NCI-H2029 (cell line): ENCODE measurements at places on chromosomes 5 and 9.

DNA sequence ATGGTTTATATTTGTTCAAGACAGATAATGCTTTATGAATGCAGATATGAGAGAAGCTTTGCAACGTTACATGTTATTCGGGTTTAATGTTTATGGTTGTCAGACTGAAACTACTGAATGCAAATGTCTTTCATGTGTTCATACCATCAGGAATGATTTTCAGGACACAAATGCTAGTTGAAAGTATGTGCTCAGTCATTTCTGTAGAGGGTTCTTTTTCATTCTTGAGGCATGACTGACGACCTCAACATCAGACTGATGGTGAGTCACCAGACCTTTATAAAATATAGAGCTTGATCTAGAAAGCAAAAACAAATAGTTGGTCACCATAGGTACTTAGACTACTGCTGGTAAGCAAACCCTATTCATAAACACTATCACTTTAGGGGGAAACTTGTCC is 287.3 kb upstream of the NUDT12 start:
- DNase-seq = no peak

- no peak for DNase-seq
Measured at GRCh38 chr9:108515856-108516255, 339.9 kb downstream of the ACTL7B start.

DNA sequence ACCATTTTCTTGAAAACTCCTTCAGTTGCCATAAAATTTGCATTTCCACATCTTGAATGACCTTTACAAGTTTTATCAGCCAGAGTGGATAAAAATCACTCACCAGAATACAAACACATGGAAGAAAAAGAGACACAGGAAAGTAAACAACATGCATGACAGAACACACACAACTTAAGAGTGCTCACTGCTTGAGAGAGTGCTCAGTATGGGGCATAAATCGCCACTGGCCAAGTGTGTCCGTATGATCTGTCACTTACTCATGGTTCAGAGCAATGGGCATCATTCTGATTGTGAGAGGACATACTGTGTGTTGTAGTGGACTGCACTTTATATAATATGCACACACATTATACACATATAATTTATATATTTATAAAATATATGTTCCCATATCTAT is 155.6 kb upstream of the NTRK2 start:
- no peak for DNase-seq

DNA sequence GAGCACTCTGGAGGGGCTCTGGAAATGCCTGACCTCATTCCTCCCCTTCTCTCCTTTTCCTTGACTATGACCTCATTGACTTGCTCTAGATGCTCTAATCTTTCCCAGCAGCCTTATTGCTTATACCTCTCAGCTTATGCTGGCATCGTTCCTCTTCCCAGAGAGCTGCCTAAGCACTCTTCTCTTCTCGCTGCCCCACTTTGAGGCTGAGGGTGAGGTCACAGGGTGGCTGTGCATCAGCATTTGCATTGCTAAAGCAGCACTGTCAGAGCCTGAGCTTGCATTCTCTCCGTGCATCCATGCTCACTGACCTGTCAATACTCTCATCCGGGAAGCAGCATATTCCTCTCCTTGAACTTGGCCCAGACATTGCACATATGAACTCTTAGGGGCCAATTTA is 96.4 kb upstream of the NTRK2 start:
- no peak for DNase-seq

DNA sequence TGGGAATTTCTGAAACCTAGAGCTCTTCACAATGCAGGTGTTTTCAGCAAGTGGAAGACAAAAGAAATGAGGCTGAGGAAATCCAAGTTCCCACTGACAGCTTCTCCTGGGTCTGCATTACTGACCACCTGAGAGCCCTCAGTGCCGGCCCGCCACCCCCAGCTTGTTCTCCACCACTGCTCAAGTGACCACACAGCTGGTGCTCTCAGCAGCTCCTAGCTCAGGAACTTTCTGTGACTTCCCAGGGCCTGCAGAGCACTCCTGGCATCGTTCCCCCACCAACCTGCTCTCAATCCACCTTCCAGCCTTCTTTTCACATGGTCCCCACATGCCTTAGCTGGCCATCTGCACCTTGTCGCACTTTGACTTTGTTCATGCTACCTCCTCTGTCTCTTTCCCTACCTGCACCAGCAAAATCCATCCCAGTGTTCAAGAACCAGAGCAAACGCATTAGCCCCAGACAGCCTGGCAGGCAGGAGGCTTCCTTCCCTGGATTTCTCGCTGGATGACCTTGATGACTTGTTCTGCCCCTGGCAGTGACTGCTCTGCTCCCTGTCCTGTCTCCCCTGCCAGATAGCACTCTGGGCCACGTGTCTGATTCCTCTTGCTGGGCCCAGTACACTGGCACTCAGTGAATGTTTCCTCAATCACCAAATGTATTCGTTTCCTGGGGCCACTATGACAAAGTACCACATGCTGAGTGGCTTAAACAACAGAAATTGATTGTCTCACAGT is 35.1 kb upstream of the NANS start:
- DNase-seq = no peak

GRCh38 chr5:101904736-101905135 is 391.3 kb downstream of the SLCO4C1 start:
- no peak for DNase-seq

DNA sequence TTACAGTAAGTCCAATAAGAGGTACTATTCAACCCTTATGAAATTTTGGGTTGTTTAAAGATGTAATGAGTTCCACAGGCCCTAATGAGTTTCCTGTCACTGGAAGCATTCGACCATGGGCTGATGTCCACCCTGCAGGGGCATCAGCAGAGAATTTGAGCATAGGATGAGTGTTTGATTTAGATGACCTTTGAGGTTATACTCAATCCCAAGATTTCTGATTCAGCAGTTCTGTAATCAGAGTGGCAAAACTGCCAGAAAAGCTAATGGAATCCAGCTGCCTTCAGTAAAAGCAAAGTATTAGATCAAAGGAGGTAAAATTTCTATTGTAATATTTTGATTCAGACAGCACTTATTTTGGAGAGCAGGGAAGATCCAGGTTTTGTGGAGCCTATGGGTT is 68.3 kb downstream of the COX7C start:
- no peak for DNase-seq

DNA sequence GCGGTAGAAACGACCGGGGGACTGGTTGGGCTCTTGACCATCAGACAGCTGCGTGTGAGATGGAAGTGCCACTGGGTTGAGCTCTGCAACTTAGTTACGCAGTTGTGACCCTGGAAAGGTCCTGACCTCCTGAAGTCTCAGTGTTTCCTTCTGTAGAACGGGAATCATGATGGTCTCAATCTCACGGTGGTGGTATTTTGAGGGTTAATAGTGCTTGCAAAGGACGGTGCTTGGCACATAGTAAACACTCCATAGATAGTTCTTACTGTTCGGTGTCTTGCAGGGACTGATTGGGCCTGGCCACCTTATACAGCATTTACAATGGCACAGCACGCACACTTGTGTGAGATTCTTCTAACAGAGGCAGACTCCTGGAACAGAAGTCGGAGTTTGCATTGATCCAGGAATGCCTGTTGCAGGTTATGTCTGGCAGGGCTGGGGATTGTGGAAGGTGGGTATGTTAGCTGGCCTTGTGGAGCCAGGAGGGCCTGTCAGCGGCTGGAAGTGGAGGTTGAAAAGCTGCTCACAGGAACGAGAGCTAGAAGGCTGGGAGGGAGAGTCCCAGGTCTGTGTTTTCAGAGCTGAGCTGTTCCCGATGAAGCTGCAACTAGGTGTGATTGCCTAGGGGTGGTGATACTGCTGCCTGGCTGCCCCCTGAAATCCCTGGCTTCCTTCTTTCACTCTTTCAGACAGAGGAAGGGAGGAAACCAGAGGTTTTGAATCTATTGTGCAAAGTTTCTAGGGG is 962 bp upstream of the TXN start:
- DNase-seq = no peak

- no peak for DNase-seq
Measured at GRCh38 chr5:54986269-54986654, 869 bp upstream of the ESM1 start.

GRCh38 chr5:62268234-62268633 is 37.8 kb upstream of the KIF2A start:
- peak; percentile 69 for DNase-seq

GRCh38 chr5:132019337-132019736 is 7.9 kb upstream of the ACSL6 start:
- DNase-seq = no peak

DNA sequence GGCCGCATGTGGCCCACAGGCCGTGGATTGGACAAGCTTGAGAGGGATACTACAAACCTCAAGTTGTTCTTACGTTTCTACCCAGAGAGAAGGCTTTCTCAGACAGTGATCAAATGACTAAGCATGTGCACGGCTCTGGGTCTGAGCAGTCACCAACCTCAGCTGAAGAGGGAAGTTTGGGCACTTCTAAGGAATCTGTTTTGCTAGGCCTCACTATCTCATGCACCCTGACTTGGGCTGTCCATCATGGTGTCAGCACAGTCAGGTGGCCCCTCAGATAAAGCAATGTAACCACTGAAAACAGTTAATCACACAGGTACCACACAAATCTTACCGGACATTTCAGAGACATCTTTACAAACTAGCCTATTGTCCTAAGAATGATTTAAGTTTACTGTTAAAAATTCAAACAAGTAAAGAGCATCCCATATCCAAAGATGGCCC is 24.6 kb downstream of the CSF2 start:
- DNase-seq = no peak

DNA sequence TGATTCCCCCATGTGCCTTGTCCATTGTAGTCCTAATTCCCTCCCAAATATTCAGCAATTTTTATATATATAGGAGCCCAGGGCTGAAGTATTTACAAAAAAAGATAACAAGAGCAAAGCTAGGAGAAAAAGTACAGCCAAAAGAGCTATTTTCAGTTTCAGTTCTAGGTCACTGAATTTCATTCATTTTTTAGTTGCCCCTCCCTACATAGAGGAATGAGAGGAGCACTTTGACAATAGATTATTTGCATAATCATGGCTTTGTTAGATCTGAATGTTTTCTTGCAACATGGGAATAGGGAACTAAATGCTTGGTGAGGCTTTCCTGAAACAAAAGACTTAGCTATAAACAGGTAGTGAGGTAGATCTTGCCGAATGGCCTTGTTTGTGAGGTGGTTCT is 15.3 kb upstream of the F2RL2 start:
- DNase-seq = no peak

GRCh38 chr5:172959824-172960799 is 888 bp downstream of the RPL26L1 start:
- no peak for DNase-seq

GRCh38 chr9:120603010-120603409 is 23.0 kb upstream of the CDK5RAP2 start:
- DNase-seq = no peak
